ENCODE measurements at places on chromosomes 1 and 21.
A peak's percentile ranks its signal among the peaks of the same experiment; 100 is the strongest.

GRCh38 chr1:79896140-79896539, 889.6 kb upstream of the ADGRL4 start:
- no peak for DNase-seq

DNA sequence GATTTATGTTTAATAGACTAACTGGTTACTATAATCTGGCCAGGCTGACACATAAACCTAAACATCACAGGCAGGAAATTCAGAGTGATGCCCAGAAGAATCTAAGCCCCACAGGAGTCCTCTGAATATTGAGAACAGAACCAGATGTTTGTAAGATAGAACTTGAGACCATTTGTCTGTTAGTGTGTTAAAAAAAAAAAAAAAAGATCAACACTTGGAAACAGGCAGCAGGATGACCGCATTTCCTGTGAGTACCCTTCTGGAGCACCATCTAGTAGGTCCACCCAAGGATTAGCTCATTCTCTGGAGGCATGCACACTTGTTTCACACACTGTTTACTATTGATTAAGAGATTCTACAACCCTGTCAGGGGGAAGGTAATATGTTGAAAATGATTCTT, 111.4 kb upstream of the VANGL1 start:
- no peak for DNase-seq

GRCh38 chr1:66788231-66788939, 12.7 kb downstream of the INSL5 start:
- peak; percentile 11 for DNase-seq

DNA sequence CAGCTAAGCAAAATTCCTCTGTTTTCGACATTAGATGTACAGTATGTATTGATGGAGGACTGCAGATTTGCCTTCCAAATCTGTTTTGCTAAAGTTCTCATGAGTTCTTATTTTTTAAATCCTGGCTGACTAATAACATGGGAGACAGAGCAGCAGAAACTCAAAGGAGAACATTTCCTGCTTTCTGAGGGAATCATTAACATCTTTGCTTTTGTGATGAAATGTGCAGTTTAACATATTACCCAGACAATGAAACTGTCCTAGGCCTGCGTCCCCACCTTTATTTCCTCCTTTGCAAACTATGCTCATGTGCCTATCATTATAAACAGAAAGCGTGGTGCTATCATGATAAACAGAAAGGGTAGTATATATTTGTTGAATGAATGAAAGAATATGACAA, 149.9 kb downstream of the ZP4 start:
- DNase-seq, result no peak

All from effector CD4-positive, alpha-beta T cell (primary cell).